ENCODE measurements at places on chromosomes 3 and 15. TPM values are rescaled to one million over a fixed set of nuclear protein-coding genes. Genes with fewer than 3 reads are reported as not detected.

The CHRM5 gene
- total RNA-seq = not detected

DNA sequence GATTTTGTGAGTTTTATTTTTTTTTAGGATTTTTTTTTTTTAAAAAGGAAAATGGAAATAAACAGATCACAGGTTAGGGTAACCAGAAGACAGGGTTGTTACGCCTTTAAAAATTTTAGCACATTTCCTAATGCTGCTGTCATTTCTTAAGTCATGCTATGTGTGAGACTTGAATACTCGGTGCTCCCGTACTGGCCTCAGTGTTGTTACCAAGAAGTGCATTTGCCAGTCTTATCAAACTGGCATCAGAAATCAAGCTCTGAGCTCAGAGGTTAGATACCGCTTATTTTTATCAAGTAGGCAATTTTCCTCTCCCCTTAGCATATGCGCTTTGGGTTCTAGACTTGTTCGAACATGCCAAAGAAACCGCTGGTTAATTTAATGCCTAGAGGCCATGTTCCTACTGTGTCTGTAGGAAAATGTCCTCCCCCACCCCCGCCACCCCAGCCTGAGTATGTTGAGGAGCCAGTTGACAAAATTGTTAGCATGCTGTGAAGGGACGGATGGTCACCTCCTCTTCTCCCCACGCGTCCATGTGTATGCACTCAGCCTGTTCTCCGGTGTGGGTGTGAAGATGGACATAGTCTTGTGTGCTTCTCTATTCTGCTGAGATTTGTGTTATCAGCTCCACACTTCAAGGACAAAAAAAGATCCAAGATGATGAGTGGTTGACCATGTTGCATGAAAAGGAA lies 88.9 kb downstream of the ITPR1 start:
- no peak for DNase-seq

- no peak for DNase-seq
Observed at GRCh38 chr3:107361633-107362032, 15.6 kb upstream of the CCDC54 start.

DNA sequence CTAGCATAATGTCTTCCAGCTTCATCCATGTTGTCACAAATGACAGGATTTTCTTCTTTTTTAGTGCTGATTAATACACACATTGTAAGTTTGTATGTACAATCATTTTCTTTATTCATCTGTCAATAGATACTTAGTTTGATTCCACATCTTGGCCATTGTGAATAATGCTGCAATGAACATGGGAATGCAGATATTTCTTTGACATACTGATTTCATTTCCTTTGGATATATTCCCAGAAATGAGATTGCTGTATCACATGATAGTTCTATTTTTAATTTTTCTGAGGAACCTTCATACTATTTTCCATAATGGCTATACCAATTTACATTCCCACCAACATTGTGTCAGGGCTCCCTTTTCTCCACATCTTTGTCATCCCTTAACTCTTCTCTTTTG lies 117.9 kb downstream of the MEIS2 start:
- no peak for DNase-seq

DNA sequence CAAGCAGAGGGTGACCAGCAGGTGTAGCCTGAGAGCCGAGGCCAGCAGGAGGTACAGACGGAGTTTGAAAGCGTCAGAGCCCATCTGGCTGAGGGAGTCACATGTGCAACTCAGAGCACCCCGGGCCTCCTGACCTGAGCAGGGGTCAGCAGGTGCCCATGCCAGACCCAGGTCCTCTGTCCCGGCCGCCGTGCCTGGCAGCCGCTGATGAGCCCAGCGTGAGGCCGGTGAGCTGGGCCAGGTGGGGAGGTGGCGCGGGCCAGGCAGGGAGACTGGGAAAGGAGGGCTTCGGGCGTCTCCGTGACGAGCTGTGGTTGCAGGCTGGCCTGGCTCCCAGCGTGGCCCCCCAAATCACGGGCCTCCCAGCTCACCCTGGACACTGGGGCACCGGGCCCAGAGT lies 130.9 kb downstream of the CHSY1 start:
- no peak for DNase-seq
